ENCODE measurements at places on chromosomes 4 and X.

- no peak for DNase-seq
These were observed 48.8 kb downstream of the IGFBP7 start for GRCh38 chr4:57061395-57061794.

DNA sequence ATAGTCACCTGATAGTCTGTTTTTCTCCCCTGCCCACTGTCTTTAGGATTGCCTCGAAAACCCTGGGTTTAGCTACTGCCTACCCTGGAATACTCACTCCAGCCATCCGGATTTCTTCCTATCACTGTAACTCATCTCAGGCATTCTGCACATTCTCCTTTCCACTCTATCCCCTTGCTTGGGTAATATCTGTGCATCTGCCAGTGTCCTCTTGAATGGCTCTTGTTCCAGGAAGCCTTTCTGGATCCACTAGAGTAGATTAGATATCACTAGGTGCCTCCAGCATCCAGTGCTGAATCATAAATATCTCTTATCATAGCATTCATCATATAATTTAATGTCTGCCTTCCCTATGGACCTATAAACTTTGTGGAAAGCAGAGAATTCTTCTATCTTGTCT is 17.1 kb upstream of the GALNT7 start:
- DNase-seq = no peak

- DNase-seq = no peak
These were observed 49.2 kb upstream of the SCRG1 start for GRCh38 chr4:173448103-173448502.

DNA sequence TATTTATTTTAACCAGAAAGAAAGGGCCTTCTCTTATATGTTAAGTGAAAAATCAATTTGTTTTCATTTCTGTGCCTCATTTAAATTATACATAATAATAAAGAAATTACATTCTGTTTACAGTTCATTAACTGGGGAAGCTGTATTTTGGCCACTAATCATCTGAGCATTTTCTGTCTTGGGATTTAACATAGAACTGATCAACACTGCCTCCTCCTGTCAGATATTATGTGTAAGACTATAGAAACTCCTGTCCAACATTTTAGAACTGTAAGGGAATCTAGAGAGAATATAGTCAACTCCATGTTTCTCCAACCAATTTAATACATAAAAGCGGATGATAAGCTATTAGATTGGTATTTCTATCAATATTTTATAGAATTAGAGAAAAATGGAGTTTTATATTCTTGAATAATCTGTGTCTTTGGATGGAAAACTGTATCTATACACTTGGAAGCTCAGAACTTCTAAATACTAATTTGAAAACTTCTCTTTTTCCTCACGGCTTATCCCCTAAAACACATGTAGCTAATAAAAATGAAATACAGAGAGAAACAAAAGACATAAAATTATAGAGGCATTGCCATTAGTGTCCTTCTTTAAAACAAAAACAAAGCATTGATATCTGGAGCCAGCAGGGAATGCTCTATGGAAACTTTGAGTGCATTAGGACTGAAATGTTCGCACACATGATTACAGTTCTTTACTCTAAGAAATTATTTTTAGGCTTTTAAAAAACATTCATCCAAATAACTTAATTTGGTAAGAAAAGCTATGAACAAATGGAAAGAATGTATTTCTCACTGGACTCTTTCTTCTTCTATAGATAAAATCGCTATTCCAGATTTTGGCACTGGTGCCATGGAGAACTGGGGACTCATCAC is 33.1 kb downstream of the ENPEP start:
- DNase-seq = no peak

GRCh38 chrX:31228909-31229308 is 157.1 kb upstream of the FTHL17 start:
- peak; percentile 60 for DNase-seq

GRCh38 chrX:120604361-120604782 is 471 bp downstream of the MCTS1 start:
- DNase-seq = peak; percentile 25

- DNase-seq = no peak
These were observed 20.6 kb upstream of the PJA1 start for GRCh38 chrX:69185886-69186285.

- DNase-seq = no peak
These were observed 62.6 kb downstream of the TTC29 start for GRCh38 chr4:146883070-146883469.

GRCh38 chr4:145019346-145019745 is 78.7 kb downstream of the ANAPC10 start:
- no peak for DNase-seq
